ENCODE measurements at places on chromosomes 6 and 20.

GRCh38 chr6:167776906-167777627 is 49.6 kb upstream of the AFDN start:
- no peak overlapping the region for H3K27ac ChIP-seq
- H3K36me3 ChIP-seq = no peaks in the 10 kb centered on the region
- DNase-seq = no peak
- H3K4me3 ChIP-seq = no peak overlapping the region
- H3K4me1 ChIP-seq = no peaks in the 10 kb centered on the region
- no peaks in the 10 kb centered on the region for H3K27me3 ChIP-seq

GRCh38 chr20:48219306-48219705 is 434.0 kb upstream of the SULF2 start:
- H3K36me3 ChIP-seq = no peaks in the 10 kb centered on the region
- H3K27ac ChIP-seq = no peak overlapping the region
- no peak for DNase-seq

DNA sequence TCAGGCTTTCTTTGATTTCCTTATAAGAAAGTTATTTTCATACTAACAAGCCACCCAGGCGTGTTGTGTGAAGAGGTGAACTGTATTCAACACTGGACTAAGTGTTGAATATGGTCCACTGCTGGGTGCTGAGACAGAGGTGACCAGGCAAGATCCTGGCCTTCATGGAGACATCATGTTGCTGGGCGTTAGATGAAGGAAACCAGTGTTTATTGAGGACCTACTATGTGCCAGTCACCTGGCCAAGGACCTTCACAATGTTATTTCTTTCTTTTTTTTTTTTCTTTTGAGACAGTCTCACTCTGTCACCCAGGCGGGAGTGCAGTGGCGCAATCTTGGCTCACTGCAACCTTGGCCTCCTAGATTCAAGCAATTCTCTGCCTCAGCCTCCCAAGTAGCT is 1.9 kb upstream of the TREML1 start:
- H3K27ac ChIP-seq = no peak overlapping the region
- no peaks in the 10 kb centered on the region for H3K4me1 ChIP-seq
- H3K4me3 ChIP-seq = no peak overlapping the region
- peaks cover 8% of the 10 kb centered on the region for H3K27me3 ChIP-seq
- DNase-seq = no peak

GRCh38 chr6:1322696-1323219 is 10.9 kb downstream of the FOXQ1 start:
- H3K36me3 ChIP-seq = no peaks in the 10 kb centered on the region
- no peak for DNase-seq
- no peak overlapping the region for H3K27ac ChIP-seq
- H3K27me3 ChIP-seq = peaks cover 7% of the 10 kb centered on the region

DNA sequence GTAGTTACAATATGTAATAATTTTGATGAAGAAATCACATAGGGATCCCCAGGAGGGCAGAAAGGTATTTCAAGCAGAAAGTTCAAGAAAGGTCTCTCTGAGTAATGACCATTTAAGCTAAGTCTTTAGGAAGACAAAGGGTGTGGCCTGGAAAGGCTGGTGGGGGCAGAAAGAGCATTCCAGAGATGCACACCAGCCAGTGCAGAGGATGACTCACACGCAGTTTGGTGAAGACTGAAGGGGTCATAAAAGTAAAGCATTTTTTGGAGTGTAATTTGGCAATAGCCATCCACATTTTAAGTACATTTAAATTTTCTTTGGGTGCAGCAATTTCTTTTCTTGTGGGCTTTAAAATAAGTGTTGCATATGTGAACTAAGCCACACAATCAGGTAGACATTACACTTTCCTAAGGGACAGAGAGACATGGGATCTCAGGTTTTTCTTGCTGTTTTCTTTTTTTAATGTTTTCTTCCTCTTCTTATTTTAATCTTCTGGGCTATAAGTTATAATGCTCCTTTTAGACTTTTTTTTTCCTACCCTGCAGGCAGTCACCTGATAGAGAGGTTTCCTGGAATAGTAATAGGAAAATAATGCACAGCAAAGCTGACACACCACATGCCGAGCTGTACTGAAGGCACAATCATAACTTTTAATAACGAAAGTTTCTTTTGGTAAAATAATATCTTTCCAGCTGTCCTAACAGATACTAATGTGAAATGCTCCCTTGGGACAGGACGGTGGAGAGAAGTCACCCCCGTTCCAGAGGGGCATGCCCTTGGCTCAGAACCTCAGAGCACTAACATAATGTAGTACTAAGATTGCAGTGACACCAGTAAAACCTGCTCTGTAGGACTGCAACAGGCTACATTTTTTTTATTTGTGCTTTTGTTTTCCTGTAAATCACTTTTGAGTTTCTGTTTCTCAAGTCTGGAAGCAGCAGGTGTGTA is 49.6 kb upstream of the PTPRK start:
- H3K4me1 ChIP-seq = no peaks in the 10 kb centered on the region
- H3K4me3 ChIP-seq = no peak overlapping the region
- no peak for DNase-seq
- H3K27me3 ChIP-seq = no peaks in the 10 kb centered on the region
- no peaks in the 10 kb centered on the region for H3K36me3 ChIP-seq

DNA sequence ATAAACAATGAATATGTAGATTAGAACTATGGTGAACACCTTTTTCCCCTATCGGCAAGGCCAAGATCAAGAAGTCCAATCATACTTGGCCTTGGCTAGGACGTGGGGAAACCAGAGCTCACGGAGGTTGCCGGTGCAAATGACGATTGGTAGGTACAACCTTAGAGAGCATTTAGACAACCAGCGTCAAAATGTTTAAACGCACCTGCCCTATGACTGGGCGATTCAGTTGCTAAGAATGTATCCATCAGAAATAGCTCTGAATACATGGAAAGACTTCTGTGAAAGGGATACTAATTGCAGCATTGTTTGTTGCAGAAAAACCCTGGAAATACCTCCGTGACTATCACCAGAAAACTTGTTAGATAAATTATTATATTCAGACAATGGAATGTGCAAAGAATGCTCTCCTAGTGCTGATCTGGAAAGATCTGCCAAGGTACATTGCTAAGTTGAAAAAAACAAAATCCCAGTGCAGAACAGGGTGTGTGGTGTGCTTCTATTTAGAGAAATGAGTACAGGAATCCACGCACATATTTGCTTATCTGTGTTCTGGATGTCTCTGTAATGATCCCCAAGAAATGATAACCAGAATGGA is 48.0 kb upstream of the PTPN1 start:
- no peaks in the 10 kb centered on the region for H3K36me3 ChIP-seq
- DNase-seq = no peak
- H3K4me3 ChIP-seq = no peak overlapping the region
- H3K4me1 ChIP-seq = peaks cover 3% of the 10 kb centered on the region
- no peak overlapping the region for H3K27ac ChIP-seq

GRCh38 chr20:32356622-32357374 is 1.3 kb upstream of the ASXL1 start:
- H3K27me3 ChIP-seq = no peaks in the 10 kb centered on the region
- H3K4me1 ChIP-seq = peaks cover 42% of the 10 kb centered on the region
- peak overlapping the region; percentile 85 for H3K4me3 ChIP-seq

GRCh38 chr6:136959471-136959891 is 37.4 kb downstream of the SLC35D3 start:
- DNase-seq = no peak
- H3K36me3 ChIP-seq = no peaks in the 10 kb centered on the region
- no peak overlapping the region for H3K27ac ChIP-seq
- peaks cover 8% of the 10 kb centered on the region for H3K4me1 ChIP-seq
- no peaks in the 10 kb centered on the region for H3K27me3 ChIP-seq

DNA sequence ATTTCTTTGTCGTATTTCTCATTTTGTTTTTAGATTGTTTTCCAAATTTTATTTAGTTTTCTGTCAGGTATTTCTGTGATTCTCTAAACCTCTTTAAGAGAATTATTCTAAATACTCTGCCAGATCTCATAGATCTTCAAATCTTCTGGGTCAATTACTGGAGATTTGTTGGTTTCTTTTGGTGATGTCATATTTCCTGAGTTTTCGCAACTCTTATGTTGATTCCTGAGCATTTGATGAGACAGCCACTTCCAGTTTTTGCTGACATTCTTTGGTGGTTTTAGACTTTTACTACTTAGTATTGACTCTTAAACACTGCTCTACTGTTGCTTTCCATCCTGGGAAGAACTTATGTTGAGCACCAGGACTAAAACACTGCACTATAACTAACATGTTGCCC is 21.9 kb downstream of the ADGB start:
- H3K27me3 ChIP-seq = no peaks in the 10 kb centered on the region
- no peaks in the 10 kb centered on the region for H3K36me3 ChIP-seq
- DNase-seq = no peak
- H3K4me1 ChIP-seq = no peaks in the 10 kb centered on the region

DNA sequence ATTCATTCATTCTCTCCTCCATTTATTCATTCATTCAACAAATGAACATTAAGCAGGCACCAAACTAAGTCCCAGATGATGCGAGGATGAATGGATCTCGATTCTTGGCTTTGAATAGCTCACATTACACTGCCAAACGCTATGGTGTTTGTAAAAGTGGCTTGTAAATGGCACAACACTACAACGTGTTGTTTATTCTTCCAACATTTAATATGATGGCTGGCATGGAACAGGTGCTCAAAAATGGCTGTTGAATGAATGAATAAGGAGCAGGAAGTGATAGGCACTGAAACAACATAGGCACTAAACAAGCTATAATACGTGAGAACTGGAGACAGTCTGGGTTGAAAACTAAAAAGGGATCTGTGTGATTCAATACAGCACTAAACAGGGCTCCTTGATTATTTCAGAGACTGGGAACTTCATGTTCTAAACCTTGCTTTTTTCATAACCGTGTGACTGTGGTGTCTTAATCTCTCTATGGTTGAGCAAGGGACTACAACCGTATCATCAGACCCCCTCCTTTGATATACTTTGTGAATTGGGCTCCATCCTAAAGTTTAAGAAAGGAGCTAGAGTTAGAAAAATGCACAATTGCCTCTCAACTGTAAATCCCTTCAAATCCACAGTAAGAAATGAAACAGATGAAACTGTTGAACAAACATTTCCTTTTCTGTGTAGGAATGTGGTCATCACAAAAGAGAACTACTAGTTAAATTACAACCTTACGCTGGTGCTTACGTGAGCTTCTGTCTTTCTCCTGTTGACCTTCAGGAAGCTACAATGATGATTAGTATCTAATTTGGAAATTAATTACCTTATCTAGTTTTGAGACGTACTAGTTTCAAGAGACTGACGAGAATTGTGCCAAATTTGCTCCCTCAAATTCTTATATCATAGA is 16.9 kb upstream of the SLC16A10 start:
- H3K27me3 ChIP-seq = peaks cover 5% of the 10 kb centered on the region
- no peak for DNase-seq
- no peak overlapping the region for H3K4me3 ChIP-seq
- no peaks in the 10 kb centered on the region for H3K4me1 ChIP-seq
- H3K36me3 ChIP-seq = no peaks in the 10 kb centered on the region

DNA sequence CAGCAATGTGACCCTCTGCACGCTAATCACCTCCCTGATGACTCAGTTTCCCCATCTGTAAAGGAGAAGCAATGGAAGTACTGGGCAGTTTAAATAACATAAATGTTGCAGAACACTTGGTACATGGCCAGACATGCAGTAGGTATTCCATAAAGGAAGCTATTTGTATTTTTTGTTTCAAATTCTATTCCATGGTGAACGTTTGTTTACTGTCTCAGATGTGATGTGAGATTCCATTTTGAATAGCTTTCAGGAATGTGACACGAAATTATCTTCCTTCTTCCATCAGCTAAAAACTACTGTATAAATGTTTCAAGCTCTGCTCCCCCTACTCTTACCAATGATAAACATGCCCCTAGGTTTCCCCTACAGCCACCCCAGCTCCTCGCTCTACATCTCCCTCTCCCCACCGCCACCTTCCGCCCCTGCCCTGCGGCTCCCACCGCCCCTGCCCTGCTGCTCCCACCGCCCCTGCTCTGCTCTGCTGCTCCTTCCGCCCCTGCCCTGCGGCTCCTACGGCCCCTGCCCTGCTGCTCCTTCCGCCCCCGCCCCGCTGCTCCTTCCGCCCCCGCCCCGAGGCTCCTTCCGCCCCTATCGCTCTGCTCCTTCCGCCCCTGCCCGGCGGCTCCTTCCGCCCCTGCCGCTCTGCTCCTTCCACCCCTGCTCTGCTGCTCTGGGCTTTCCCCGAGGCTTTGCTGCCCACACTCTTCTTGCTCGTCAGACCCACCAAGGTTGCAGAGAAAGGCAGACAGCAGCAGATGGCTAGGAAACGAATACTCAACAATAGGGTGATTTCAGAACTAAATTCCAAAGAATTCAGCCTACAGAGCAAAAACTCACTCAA is 78.9 kb downstream of the THBS2 start:
- H3K36me3 ChIP-seq = no peaks in the 10 kb centered on the region
- H3K4me1 ChIP-seq = no peaks in the 10 kb centered on the region
- DNase-seq = no peak

- no peak overlapping the region for H3K4me3 ChIP-seq
- no peaks in the 10 kb centered on the region for H3K27me3 ChIP-seq
- no peaks in the 10 kb centered on the region for H3K36me3 ChIP-seq
- peaks cover 7% of the 10 kb centered on the region for H3K4me1 ChIP-seq
- H3K27ac ChIP-seq = peak overlapping the region; percentile 77
Observed at GRCh38 chr20:18436847-18437246, 30.0 kb downstream of the DZANK1 start.

DNA sequence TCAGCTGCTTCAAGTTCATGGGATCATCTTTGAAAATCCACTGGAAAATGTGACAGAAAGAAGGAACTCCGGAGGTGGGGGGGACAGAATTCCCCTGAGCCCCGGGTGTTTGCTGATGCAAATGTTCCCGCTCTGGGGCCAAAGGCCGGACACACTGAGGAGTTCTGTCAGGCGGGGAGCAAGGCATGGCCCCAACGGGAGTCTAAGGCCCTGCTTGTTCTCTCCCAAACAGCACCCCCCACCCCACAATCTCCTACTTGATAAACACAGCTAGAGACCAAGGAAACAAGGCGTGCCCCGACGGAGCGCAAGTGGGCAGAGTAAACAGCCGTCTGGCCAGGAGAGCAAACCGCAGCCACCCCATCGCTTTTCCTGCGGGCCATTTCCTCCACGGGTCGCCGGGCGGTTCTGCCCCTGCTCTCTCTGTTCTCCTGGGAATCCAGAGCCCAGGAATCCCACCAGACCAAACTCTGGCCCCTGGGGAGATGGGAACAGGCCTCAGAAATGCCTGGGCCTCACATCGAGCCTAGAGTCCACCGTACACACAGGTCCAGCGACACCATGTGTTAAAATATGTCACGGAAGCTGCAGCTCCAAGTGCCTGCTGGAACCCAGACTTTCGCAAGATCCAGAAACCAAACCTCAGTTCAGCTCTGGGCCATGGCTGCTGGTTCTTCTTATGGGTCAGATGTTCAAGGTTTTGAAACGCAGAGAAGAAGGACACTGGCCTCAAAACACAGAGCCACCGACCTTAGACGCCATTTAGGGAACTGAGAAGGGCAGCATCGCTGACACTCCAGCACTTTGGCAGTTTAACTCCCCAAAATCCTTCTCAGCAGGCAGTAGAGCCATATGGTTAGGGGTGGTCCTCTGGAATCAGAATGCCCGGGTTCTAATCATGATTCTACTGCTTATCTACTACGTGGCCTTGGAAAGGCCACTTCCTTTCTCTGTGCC is 104.2 kb downstream of the PREX1 start:
- no peaks in the 10 kb centered on the region for H3K27me3 ChIP-seq
- no peaks in the 10 kb centered on the region for H3K36me3 ChIP-seq
- peak overlapping the region; percentile 57 for H3K27ac ChIP-seq
- peak; percentile 39 for DNase-seq
- no peak overlapping the region for H3K4me3 ChIP-seq
